IMR-90 (cell line): ENCODE measurements at places on chromosomes 16 and 17. TPM values are rescaled to one million over a fixed set of nuclear protein-coding genes. Genes with fewer than 3 reads are reported as not detected.
A peak's percentile ranks its signal among the peaks of the same experiment; 100 is the strongest.

DNA sequence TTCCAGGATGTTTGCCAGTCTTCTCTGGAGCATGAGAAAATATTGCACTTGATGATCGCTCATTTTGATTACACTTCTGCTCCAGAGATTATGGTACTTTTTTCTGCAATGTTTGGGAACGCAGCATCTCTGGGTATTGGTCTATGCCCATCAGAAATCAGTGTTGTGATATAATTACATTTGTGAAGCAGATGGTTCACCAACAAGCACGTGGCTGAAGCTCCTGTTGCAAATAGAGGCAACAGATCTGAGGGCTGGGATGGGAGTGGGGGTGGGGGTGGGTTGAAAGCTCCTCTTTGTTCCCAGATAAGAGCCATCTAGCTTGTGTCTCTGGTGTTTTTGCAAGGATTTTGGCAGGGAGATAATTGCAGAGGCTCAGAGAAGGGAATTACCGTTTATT, 252.3 kb downstream of the SHISA9 start:
- DNase-seq: no peak
- no peak overlapping the region for H3K4me3 ChIP-seq

DNA sequence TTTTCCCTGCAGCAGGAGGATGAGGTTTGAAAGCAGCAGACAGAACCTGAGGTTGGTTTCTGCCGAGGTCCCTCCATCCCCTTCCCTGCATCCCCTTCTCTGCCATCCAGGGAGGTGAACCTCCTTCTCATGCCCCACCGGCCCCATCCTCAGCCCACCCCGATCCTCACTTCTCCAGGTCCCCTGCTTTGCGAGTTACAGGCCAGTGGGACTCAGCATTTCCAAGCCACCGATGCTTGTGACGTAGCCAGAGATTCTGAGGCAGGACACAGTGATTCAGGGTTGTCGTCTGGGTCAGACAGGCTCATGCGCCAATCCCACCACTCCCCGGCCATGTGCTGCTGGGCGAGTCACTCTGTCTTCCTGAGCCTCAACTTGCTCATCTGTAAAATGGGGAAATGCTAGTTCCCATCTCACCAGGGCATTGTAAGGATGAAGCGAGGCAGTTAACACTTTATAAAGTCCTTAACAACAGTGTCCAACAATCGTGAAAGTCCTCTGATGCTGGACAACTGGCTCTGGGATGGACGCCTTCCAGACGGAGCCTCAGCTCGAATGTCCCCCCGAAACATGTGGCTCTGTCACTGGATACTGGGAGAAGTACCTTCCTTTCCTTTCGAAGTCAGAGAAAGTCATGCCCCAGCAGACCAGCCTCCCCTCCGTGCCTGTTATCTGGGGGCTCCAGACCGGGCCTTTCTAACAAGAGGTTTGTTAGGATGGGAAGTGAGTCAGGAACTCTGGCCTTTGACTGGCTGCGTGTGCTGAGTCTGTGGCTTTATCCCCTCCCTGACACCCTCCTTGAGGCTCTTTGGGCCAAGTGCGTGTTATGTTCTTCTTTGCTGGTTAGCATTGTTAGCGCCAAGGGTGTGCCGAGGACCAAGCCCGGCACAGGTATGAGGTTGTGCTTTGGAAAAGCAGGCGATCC, 21.9 kb downstream of the SEC14L5 start:
- H3K27me3 ChIP-seq: peaks cover 23% of the 10 kb centered on the region
- H3K36me3 ChIP-seq: no peaks in the 10 kb centered on the region

GRCh38 chr17:59513934-59514841, 51.2 kb upstream of the DHX40 start:
- peaks cover 2% of the 10 kb centered on the region for H3K4me1 ChIP-seq
- no peaks in the 10 kb centered on the region for H3K36me3 ChIP-seq
- peak; percentile 45 for DNase-seq
- no peak overlapping the region for H3K27ac ChIP-seq
- no peak overlapping the region for H3K4me3 ChIP-seq

Gene PRSS22
- not detected in 2 replicates for total RNA-seq

Gene EVI2A
- total RNA-seq: 0.90 and 1.7 TPM in 2 replicates

- H3K4me3 ChIP-seq: no peak overlapping the region
- no peak overlapping the region for H3K27ac ChIP-seq
- peaks cover 3% of the 10 kb centered on the region; the same call in 1 of the 2 replicates for H3K36me3 ChIP-seq
- no peaks in the 10 kb centered on the region for H3K27me3 ChIP-seq
- peaks cover 4% of the 10 kb centered on the region; the same call in 1 of the 2 replicates for H3K4me1 ChIP-seq
These were observed 68.5 kb upstream of the GSE1 start for GRCh38 chr16:85544668-85545067.

DNA sequence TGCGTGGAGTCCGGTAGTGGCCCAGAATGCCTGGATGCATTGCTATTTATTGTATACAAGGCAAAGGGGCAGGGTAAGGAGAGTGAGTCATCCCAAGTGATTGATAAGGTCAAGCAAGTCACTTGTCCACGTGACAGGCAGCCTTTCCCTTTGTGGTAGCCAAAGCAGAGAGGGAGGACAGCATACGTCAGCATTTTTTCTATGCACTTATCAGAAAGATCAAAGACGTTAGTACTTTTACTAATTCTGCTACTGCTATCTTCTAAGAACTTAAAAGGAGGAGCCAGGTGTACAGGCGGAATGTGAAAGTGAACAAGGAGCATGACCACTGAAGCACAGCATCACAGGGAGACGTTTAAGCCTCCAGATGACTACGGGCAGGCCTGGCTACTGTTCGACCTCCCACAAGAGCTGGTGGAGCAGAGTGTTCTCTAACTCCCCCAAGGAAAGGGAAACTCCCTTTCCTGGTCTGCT, 47.9 kb upstream of the ARL4D start:
- no peak for DNase-seq
- no peaks in the 10 kb centered on the region for H3K4me1 ChIP-seq
- no peak overlapping the region for H3K27ac ChIP-seq
- no peaks in the 10 kb centered on the region for H3K27me3 ChIP-seq
- no peaks in the 10 kb centered on the region for H3K36me3 ChIP-seq
- no peak overlapping the region for H3K4me3 ChIP-seq
